Endothelial cell of coronary artery (primary cell): ENCODE measurements at places on chromosomes 2 and 18. TPM values are rescaled to one million over a fixed set of nuclear protein-coding genes. Genes with fewer than 3 reads are reported as not detected.

AQP4 gene
- total RNA-seq, result not detected in 2 replicates

CFAP65 gene
- under 0.01 TPM in 1 of 2 replicates, not detected in the other for total RNA-seq

RNF144A gene
- 6.8 and 9.6 TPM in 2 replicates for total RNA-seq

DLX1 gene
- total RNA-seq, result under 0.01 TPM in 2 replicates

MERTK gene
- total RNA-seq, result 15.8 and 17.3 TPM in 2 replicates

CRYBA2 gene
- not detected in 2 replicates for total RNA-seq

REG1A gene
- total RNA-seq, result not detected in 2 replicates

TMEM87B gene
- total RNA-seq, result 44.3 and 54.0 TPM in 2 replicates

MYCN gene
- total RNA-seq, result 1.6 and 2.4 TPM in 2 replicates

CHMP3 gene
- total RNA-seq, result 65.7 and 81.7 TPM in 2 replicates
